ENCODE measurements at places on chromosomes 5 and 9.

GRCh38 chr5:72066705-72067107 is 40.6 kb upstream of the MAP1B start:
- DNase-seq = peak; percentile 91

- DNase-seq = no peak
Measured at GRCh38 chr5:101047181-101047580, 144.1 kb upstream of the ST8SIA4 start.

GRCh38 chr9:109705515-109705914 is 74.5 kb upstream of the PALM2AKAP2 start:
- peak; percentile 57 for DNase-seq

DNA sequence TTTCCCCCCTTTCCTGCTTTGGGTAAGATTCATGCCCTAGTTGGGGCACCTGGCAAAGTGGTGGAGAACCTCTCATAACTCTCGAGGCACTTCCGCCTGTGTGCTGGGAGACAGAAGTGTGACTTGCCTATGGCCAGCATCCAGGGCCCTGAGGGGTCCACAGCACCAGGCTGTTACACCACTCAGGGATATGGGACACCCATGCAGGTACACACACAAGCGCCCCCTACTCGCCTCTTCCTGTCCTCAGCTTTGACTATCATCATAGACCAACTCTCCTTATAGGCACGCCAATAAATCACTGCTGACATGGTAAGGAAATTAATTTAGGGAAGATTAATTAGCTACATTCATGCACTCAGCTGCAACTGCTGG is 45.4 kb downstream of the SHB start:
- DNase-seq = no peak

GRCh38 chr9:98135558-98135934 is 16.5 kb upstream of the TRIM14 start:
- DNase-seq = no peak

GRCh38 chr5:117547192-117547591 is 972.6 kb upstream of the SEMA6A start:
- no peak for DNase-seq

DNA sequence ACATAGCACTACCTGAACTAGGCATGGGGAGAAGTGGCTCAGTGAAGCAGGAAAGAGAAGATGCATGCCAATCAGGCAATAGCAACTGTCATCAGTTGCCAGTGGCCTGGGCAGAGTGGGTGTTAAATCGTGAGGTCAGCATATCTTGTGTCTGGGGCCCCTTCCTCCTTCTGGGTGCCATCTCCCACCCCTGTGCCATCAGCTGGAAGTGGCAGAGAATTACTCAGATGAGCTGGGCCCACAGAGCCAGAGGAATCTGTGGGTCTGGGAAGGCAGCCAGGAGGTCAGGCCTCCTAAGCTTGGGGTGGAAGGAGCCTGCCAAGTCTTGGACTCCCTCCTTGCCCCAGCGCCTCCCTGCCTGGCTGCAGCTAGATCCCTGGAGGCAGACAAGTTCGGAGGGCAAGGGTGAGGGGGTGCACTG is 66.5 kb downstream of the GALNT12 start:
- peak; percentile 71 for DNase-seq

DNA sequence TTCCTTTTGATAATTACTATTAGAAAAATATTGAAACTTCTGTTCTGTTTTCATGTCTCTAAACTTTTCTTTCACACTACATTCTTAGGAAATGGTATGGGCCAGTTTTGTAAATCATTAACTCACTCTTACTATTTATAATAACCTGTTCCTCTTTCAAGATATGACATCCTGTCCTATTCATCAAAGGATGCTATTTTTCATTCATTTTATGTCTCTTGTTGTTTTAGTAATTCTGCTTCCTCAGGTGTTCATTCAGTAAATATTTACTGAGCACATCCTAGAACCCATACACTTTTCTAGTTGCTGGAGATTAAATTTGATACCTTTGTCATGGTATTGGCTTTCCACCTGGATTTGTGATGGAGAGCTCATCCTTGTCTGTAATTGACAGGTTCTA is 58.0 kb downstream of the GDA start:
- DNase-seq = no peak

GRCh38 chr5:39073767-39074016 is 507 bp downstream of the RICTOR start:
- DNase-seq = no peak

DNA sequence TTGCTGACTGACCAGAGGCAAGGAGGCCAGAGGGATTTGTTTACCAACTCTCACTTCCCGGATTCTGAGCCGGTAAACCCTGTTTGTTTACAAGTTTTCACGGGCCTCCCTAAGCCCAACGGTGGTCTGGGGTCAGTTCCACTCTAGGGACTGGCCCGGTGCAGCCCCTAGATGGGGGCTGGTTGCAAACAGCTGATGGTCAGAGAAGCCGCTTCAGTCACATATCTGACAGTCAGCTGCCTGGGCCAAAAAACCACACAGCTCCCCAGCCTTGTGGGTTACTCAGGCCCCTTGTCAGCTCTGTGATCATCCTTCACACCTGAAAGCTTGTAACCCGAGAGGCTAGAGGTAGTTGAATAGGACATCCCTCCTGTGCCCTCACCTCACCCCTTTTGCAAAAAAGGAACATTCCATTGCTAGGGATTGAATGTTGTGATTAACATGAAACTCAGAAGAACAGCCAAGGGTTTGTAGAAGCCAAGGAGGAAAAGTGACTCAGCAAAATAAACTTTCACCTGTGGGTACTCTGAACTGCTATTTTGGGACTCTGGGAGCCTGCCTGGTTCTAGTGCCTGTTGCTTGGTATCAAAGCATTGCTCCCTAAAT is 40.4 kb downstream of the SAR1B start:
- no peak for DNase-seq
